ENCODE measurements at places on chromosomes 3 and 15.

DNA sequence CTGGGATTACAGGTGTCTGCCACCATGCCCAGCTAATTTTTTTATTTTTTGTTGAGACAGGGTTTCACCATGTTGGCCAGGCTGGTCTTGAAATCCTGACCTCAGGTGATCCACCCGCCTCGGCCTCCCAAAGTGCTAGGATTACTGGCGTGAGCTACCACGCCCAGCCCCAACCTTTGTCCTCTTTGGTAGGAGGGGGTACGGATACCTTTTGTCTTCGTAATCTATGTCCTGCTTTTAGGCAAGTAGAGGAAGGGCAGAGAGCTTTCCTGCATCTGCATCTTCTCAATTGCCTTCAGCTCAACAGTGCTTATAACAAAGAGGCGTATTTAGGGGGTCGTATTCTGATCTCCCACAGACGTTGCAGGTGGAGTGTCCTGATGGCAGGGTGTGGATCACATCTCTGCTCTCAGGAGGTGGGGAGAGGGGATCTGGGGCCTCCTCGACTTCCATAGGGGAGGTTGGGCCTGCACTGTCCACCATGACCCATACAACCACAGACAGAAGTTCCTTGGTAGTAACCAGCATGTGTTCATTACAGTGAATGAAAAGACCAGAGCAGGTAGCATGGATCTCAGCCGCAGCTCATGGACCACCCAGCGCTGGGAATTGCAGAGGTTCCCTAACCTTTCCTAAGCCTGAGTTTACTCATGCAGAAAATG lies 21.4 kb upstream of the KCTD6 start:
- no peak for DNase-seq

- DNase-seq, result no peak
Observed at GRCh38 chr3:161939918-161940620, 443.5 kb downstream of the OTOL1 start.

- no peak for DNase-seq
Observed at GRCh38 chr3:23219117-23219516, 16.0 kb downstream of the UBE2E2 start.

- DNase-seq, result peak; percentile 30
Observed at GRCh38 chr15:25783607-25784540, 79.3 kb downstream of the ATP10A start.

DNA sequence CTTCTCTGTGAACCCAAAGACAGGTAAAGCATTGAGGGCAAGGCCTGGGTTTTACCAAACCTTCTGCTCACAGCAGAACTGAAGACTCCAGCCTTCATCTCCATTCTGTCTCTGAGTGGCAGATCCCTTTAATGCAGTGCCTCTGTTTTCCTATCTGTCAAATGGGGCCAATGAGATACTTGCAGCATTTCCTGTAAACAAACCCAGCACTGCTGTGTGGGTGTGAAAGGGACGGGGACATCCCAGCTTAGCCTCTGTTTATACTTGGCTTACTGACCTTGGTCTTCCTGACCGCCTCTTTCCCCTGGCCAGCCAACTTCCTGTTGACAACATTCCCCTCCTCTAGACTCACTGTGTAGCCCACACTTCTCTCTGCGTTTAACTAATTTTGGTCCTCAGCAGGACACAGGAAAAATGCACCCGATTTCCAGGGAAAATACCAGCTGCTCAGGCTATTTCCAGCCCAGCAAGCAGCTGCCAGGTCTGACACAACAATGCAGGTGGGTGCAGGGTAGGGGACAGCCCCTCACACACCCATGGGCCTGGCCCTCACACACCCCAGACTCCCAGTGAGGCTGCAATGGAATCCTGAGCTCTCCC lies 105.9 kb upstream of the HERC1 start:
- peak; percentile 7 for DNase-seq

GRCh38 chr3:174417573-174417972 lies 441.6 kb upstream of the NAALADL2 start:
- DNase-seq, result no peak

- no peak for DNase-seq
Observed at GRCh38 chr3:172847292-172847691, 96.8 kb downstream of the ECT2 start.

DNA sequence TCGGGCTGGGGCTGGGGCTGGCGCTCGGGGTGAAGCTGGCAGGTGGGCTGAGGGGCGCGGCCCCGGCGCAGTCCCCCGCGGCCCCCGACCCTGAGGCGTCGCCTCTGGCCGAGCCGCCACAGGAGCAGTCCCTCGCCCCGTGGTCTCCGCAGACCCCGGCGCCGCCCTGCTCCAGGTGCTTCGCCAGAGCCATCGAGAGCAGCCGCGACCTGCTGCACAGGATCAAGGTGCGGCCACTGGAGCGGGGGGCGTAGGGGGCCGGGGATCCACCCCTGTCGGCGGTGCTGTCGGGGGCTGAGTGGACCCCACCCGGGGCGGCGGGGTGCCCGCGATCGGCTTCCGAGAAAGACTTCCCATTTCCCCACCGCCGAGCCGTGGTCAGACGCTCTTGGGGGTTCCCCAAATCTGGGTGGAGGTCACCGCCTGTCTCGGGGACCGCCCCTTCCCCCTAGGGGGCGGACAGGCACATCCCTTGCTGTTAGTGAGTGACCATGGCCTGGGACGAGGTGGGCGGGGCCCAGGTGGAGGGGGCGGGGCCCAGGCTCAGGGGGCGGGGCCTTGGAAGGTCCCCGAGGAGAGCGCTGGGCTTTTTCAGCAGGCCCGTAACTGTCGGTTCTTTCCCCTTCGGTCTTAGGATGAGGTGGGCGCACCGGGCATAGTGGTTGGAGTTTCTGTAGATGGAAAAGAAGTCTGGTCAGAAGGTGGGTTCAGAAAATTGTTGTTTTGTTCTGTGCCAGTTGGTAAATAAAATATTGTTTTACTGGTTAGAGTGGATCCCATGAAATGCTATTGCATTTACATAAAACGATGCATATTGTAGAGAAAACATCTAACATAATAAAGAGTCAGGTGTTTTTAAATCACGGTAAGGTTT lies 578 bp downstream of the LACTB start:
- DNase-seq, result peak; percentile 78

DNA sequence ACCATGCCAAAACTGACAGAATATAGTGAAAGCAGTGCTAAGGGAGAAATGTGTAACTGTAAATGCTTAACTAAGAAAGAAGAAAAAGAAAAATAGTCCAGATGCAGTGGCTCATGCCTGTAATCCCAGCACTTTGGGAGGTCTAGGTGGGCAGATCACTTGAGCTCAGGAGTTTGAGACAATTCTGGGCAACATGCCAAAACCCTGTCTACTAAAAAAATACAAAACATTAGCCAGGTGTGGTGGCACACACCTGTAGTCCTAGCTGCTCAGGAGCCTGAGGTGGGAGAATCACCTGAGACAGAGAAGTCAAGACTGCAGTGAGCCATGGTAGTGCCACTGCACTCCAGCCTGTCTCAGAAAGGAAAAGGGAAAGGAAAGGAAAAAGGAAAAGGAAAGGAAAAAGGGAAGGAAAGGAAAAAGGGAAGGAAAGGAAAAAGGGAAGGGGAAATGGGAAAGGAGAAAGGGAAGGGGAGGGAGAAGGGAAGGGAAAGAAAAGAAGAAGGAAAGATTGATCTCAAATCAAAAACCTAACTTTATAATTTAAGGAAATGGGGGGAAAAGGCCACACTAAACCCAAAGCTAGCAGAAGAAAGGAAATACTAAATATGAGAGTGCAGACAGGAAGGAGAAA lies 20.3 kb downstream of the C3orf33 start:
- no peak for DNase-seq

- DNase-seq, result no peak
Observed at GRCh38 chr3:184237211-184237610, 7.8 kb downstream of the VWA5B2 start.

DNA sequence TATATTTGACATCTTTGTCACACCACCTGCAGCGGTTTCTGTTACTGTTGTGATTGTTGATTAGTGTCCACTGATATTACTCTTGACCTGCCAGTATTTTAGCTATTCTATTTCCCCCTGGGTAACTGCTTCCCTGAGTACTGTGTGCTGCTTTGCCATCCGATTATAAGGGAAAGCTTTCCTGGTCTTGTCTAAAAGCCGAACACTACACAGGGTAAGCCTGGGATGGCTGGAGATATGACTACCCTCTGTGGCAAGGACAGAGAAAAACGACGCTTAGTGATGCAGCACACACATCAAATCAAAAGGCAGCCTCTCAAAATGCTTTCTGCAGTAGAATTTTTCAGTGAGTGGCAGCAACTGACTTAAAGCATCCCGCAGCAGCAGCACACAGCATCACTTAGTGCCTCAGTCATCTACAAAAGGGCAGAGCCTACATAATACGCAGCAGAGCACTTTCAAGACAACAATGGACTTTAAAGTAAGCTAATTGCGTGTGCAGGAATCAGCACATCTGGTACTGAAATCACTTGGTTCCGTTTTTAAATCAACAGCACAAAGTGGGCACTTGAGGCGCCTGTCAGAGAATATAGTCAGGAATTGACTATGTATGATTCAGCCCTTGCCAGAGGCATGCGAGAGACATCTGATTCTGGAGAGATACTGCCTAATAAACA lies 656.3 kb upstream of the TGFBR2 start:
- no peak for DNase-seq

GRCh38 chr3:20043396-20043795 lies 3.1 kb downstream of the KAT2B start:
- peak; percentile 54 for DNase-seq

DNA sequence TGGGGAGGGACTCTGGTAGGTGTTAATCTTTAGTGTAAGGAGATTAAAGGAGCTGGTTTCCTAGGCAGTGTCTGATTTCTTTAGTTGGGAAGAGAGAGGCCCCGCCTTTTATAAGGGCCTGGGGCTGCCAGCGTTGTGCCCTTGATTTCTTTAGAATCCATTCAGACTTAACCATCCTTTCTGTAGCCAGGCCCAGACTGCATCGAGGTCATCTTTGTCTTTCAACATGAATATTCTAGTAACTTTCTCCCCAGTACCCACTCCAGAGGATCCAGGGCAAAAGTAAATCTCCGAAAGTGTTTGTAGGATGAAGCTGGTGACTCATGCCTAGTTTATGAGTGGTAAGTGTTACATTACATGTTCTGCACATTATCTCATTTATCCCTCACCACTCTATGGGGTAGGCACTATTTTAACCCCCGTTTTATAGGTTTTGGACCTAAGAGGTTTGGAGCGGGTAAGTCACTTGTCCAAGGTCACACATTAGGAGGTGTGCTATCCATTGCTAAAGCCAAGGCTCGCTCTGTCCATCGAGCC lies 11.8 kb upstream of the USP3 start:
- DNase-seq, result no peak

DNA sequence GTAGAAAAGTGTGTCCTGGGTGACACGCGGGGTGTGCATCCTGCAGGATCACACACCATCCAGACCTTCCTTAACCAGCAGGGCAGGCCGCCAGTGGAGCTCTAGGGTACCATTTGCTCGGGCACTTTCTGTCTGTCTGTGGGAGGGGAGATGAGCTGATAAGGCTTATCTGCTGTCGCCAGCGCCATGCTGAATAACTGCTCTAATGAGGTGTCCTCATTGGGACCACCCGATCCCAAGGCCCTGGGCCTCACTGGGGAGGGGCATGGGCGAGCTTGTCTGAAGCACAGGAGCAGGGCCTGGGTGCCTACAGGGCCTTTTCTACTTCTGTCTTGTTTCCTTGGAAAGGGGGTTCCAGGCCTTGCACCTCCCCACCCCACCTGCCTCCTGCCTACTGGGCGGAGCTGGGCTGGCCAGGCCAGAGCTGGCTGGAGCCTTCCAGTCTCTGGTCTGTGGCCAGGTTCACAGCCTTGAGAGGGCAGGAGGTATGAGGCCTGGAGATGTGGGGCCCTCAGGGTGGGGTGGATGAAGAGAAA lies 2.5 kb upstream of the GATA2 start:
- DNase-seq, result no peak

- no peak for DNase-seq
Observed at GRCh38 chr3:123105201-123106189, 38.7 kb downstream of the PDIA5 start.

GRCh38 chr15:79064496-79064895 lies 26.1 kb downstream of the RASGRF1 start:
- no peak for DNase-seq

GRCh38 chr3:46369151-46369550 lies 1.6 kb upstream of the CCR5 start:
- DNase-seq, result no peak

DNA sequence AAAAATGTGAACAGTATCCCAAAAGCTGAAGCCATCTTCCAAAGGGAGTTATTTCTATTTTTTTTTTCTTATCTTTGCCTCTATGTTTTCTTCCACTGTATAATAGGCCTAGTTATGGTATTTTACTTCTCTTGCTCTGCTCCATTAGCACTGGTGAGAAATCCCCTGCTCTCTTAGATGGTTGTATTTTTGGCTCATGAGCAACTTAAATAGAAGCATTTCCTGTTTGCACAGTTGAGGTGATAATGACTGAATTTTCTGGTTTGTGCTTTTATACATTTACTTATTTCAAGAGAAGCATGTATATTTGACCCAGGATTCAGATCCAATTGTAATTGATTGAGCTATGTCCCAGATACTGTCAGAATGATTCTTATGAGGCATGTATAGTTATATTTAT lies 61.6 kb upstream of the CD200R1L start:
- DNase-seq, result no peak

- DNase-seq, result no peak
Observed at GRCh38 chr3:107826727-107827126, 264.1 kb downstream of the CD47 start.

DNA sequence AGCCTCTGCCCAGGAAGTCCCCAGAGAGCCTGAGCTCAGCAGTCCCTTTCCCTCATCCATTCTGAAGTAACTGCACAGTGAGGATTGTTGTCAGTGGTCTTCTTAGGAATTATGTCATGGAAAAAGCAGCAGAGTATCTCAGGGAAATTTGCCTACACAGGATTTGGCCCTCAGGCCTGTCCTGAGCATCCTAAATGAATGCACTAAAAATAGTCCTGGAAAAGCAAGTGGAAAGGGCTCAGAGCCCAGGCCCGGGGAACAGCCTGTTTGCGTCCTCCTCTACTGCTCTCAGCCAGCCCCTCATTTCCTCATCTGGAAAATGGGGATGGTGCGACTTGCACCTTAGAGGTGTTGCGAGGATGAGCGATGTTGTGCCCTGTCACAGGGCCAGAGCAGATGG lies 21.6 kb downstream of the LYSMD4 start:
- no peak for DNase-seq

GRCh38 chr3:123370819-123371218 lies 78.1 kb downstream of the ADCY5 start:
- DNase-seq, result no peak

DNA sequence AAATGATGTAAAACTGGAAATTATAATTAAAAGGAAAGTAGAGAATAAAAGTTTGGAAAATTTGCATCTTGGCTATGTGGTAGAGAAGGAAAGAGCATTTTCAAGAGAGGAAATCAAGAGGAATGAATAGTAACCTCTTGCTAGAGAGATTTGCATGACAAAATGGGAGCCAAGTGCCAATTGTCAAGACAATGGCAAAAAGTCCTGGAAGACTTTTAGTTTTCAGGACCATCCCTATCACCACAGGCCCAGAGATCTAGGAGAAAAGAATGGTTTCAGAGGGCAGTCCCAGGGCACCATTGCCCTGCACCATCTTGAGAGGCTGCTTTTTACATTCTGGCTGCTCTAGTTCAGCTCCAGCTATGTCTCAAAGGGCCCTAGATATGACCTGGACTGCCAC lies 1427.6 kb downstream of the ZPLD1 start:
- DNase-seq, result no peak
